Tibial artery (tissue), 4 donors: ENCODE measurements at places on chromosomes 12 and 14.

DNA sequence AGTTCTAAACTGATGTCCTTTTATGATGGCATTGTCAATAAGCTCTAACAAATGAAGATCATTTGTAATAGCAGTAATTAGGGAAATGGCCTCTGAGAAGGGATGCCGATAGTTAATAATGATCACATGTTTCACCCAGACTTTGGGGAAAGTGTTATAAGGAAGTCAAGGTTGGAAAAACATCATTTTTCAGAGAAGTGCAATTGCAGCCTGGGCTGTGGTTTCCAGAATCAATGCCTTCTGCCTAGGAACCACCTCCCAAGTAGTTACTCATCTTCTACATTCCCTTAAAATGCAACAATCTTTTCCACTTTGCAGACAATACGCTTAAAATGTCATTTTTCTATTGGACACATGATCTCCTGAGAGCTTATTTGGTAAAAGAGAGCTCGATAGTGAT, 879 bp downstream of the EDDM3A start:
- H3K27me3 ChIP-seq, result no peaks in the 10 kb centered on the region
- H3K4me3 ChIP-seq, result no peak overlapping the region
- no peaks in the 10 kb centered on the region for H3K36me3 ChIP-seq
- no peak overlapping the region for H3K27ac ChIP-seq
- no peak for DNase-seq

DNA sequence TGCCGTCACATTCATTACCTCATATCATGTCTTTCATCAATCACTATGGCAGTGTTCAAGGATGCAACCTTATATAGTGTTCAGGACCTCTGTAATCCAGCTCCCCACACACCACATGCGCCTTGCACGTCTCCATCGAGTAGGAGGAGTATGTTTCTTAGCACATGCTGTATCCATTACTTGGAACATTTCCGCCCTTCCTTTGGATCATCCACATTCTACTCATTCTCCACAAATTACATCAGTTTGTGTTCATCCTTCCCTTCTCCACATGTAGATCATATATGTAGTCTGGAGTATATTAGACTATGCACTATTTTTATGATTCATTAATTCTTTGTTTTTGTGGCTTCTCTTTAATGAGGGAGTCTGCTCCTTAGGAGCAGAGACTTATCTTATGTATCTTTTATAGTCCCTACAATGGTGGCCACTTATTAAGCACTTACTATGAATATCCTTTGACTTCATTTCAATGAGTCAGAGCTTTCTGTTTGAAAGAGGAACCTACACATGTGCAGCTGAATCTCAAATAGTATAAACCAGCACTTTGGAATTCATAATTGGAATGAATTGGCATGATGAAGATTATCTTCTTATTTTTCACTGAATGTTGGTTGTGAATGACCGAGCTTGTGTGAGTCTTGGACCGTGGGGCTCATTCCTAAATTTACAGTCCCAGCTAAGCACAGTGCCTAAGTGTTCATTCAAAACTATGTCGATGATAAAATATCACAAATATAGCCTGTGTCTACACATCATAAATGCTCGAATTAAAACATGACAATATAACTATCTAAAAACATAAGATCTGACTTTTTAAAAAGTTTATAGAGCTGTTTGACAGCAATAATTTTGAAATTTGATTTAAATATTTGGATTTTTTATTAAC, 30.2 kb upstream of the NPAS3 start:
- no peaks in the 10 kb centered on the region for H3K27me3 ChIP-seq
- H3K36me3 ChIP-seq, result no peaks in the 10 kb centered on the region
- H3K4me3 ChIP-seq, result no peak overlapping the region
- no peaks in the 10 kb centered on the region for H3K4me1 ChIP-seq
- no peak overlapping the region for H3K27ac ChIP-seq

GRCh38 chr12:114894076-114894475, 210.1 kb upstream of the TBX3 start:
- no peak for DNase-seq
- H3K36me3 ChIP-seq, result no peaks in the 10 kb centered on the region
- no peaks in the 10 kb centered on the region for H3K4me1 ChIP-seq
- no peak overlapping the region for H3K27ac ChIP-seq
- H3K4me3 ChIP-seq, result no peak overlapping the region

DNA sequence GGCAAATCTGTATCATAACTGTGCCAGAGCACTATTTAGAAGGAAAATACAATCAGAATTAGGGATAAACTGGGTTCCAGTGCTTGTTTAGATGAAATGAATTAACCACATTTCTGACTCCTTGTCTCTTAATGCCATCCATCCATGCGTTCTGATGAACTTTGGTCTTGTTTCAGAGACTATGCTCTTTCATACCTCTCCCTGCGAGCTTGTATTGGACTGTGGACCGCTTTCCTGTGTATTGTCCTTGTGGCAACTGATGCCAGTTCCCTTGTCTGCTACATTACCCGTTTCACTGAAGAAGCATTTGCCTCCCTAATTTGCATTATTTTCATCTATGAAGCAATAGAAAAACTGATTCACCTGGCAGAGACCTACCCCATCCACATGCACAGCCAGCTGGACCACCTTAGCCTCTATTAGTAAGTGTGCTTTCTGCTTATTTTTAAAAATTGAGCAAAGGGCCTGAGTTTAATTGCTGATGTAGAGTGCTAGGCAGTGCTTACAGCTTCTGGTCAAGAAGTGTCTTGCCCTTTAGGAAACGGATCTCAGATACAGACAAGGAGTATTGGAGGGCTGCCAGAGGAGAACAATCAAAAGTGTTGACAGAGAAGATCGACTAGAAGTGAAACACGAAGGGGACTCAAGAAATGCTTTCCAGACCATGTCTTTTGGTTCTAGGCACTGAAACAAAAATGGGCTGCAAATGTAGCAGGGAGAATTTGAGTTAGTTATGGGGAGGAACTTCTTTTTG, 46.7 kb downstream of the SLC4A8 start:
- no peak overlapping the region for H3K27ac ChIP-seq
- no peaks in the 10 kb centered on the region for H3K27me3 ChIP-seq
- no peak for DNase-seq
- H3K4me3 ChIP-seq, result no peak overlapping the region
- H3K4me1 ChIP-seq, result no peaks in the 10 kb centered on the region

DNA sequence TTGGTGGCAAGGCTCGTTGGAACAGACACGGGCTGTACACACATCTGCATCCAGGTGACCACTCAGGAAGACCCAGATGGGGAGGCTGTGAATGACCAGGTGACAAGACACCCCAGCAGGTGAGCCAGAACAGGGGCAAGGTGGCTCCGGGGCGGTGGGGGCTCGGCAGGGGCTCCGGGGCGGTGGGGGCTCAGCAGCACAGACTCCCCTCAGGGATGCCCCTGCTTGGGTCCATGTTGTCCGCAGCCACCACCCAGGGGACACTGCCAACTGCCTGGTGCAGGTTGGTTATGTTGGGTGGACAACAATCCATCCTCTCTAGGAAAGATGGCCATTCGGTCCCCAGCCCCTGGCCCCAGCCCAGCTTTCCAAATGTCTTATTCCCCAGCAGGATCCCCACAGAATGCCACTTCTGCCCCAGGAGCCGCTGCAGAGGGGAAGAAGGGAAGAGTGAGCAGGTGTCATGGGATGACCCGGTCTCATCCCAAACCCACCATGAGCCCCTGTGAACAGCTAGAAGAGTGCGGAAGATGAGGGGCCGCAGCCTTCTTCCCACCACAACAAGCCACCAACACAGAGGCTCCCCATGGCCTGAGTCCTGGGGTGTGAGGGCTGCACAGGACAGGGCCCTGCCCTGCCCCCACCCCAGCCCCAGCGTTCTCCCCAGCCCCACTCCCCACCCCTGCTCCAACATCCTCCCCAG, 31.4 kb upstream of the C14orf180 start:
- no peak overlapping the region for H3K27ac ChIP-seq
- no peaks in the 10 kb centered on the region for H3K36me3 ChIP-seq
- no peaks in the 10 kb centered on the region for H3K4me1 ChIP-seq
- no peak overlapping the region for H3K4me3 ChIP-seq
- no peaks in the 10 kb centered on the region for H3K27me3 ChIP-seq

GRCh38 chr12:108516511-108517275, 1.6 kb downstream of the FICD start:
- H3K36me3 ChIP-seq, result peaks cover 36% of the 10 kb centered on the region
- H3K4me3 ChIP-seq, result no peak overlapping the region
- no peak for DNase-seq
- peaks cover 23% of the 10 kb centered on the region for H3K4me1 ChIP-seq
- no peaks in the 10 kb centered on the region for H3K27me3 ChIP-seq
- no peak overlapping the region for H3K27ac ChIP-seq

DNA sequence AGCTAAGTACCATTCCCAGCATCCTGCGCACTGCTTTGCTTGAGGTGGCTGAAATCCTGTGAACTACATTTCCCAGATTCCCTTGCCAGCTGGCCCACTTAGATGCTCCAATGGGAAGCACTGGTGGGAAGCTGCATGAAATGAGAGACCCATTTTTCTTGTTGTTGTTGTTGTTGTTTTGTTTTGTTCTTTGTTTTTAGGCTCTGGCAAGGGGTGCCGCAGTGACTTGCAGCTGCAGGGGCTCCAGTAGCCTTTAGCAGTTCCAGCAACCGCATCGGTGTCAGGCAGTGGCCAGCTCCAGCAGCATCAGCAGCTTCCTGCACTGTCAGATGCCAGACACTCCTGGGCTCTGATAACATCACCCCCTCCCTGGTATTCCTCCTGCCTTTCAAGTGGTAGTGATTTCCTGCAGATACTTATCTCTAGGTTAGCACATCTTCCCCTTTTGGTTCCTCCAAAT, 8.8 kb upstream of the EGLN3 start:
- no peak for DNase-seq
- no peaks in the 10 kb centered on the region for H3K4me1 ChIP-seq
- no peaks in the 10 kb centered on the region for H3K36me3 ChIP-seq
- no peak overlapping the region for H3K27ac ChIP-seq

DNA sequence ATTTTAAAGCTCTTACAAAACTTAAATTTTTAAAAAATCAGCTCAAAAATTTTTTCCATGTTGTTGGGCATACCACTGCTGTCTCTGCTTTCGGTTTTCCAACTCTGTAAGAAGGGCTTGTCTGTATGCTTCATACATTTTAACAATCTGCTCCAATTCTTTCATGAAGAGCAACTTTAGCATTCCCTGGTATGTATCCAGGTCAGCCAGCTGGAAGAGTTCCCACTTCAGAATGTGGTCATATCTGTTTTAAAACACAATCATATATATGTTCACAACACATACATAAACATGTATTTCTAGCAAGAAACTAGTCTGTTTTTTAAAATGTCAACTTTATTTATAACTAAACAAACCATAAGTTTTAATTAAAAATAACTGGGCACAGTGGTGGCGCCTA, 33.0 kb downstream of the SAV1 start:
- peaks cover 39% of the 10 kb centered on the region for H3K36me3 ChIP-seq
- no peak overlapping the region for H3K27ac ChIP-seq
- H3K4me3 ChIP-seq, result no peak overlapping the region
- no peaks in the 10 kb centered on the region for H3K27me3 ChIP-seq
- no peaks in the 10 kb centered on the region for H3K4me1 ChIP-seq
- DNase-seq, result no peak

DNA sequence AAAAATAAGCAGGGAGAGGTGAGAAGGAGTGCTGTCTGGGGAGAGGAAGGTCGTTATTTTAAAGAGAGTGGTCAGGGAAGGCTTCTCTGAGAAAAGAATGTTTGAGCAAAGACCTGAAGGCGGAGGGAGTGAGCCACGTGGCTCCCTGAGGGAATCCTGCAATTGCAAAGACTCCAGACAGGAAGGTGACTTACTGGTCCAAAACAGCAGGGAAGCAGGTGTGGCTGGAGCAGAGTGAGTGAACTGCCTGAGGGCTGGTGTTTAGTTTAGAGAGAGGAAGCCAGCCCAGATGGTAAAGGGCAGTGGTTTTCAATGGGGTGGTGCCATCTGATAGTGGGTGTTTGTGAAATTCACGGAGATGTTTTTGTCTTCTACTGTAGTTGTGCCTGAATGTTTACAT, 58.8 kb upstream of the LTA4H start:
- H3K27me3 ChIP-seq, result no peaks in the 10 kb centered on the region
- no peak for DNase-seq
- H3K4me3 ChIP-seq, result no peak overlapping the region
- no peaks in the 10 kb centered on the region for H3K4me1 ChIP-seq

- no peak overlapping the region for H3K27ac ChIP-seq
- no peaks in the 10 kb centered on the region for H3K36me3 ChIP-seq
- no peak for DNase-seq
- H3K27me3 ChIP-seq, result no peaks in the 10 kb centered on the region
These were observed 1.8 kb upstream of the EVL start for GRCh38 chr14:100063314-100063941.

DNA sequence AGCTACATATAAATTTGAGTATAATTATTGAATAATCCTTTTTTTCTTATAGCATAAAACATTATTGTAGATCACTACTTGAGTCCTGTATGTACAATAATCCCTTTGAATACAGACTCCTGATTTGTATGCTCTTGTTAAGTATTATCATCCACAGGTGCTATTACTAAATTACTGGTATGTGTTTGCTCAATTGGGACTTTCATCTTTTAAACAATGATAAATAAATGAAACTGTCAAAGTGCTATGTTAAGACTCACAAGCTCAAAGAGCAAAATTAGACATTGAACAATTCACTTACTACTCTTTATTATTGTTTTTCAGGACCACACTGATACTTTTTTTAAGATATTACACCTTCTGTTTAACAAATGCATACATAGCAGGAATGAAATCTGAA, 17.8 kb downstream of the MIA2 start:
- no peak for DNase-seq
- H3K27me3 ChIP-seq, result no peaks in the 10 kb centered on the region
- no peak overlapping the region for H3K4me3 ChIP-seq
- peaks cover 8% of the 10 kb centered on the region for H3K4me1 ChIP-seq
- no peak overlapping the region for H3K27ac ChIP-seq

- peaks cover 57% of the 10 kb centered on the region for H3K36me3 ChIP-seq
- H3K27me3 ChIP-seq, result no peaks in the 10 kb centered on the region
- no peak overlapping the region for H3K4me3 ChIP-seq
- no peaks in the 10 kb centered on the region for H3K4me1 ChIP-seq
- DNase-seq, result no peak
These were observed 9.4 kb downstream of the WASHC3 start for GRCh38 chr12:102052192-102053061.

GRCh38 chr12:12046401-12046800, 24.3 kb upstream of the BCL2L14 start:
- DNase-seq, result no peak
- no peak overlapping the region for H3K4me3 ChIP-seq
- no peak overlapping the region for H3K27ac ChIP-seq
- no peaks in the 10 kb centered on the region for H3K4me1 ChIP-seq

DNA sequence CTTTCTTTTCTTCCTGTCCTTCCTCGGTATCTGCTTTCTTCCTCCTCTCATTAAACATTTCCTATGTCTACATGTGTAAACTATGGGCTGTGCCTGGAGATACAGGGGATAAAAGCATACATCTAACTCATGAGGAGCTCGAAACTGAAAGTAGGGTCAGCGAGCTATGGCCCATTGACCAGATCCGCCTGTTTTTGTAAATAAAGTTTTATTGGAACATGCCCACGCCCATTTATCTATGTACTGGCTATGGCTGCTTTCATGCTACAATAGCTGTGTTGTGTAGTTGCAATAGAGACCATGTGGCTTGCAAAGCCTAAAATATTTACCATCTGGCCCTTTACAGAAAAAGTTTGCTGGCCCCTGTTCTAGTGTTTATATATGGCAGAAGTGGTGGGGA, 500.8 kb upstream of the GARIN6 start:
- no peak overlapping the region for H3K27ac ChIP-seq
- H3K27me3 ChIP-seq, result no peaks in the 10 kb centered on the region
- DNase-seq, result no peak
- no peak overlapping the region for H3K4me3 ChIP-seq
- no peaks in the 10 kb centered on the region for H3K36me3 ChIP-seq

GRCh38 chr14:49019467-49020115, 566.6 kb downstream of the RPS29 start:
- no peaks in the 10 kb centered on the region for H3K4me1 ChIP-seq
- H3K4me3 ChIP-seq, result no peak overlapping the region
- H3K27me3 ChIP-seq, result no peaks in the 10 kb centered on the region
- H3K36me3 ChIP-seq, result no peaks in the 10 kb centered on the region
